ENCODE measurements at places on chromosomes 4 and X.

- no peak for DNase-seq
Measured at GRCh38 chr4:85968945-85969819, 390.7 kb downstream of the MAPK10 start.

DNA sequence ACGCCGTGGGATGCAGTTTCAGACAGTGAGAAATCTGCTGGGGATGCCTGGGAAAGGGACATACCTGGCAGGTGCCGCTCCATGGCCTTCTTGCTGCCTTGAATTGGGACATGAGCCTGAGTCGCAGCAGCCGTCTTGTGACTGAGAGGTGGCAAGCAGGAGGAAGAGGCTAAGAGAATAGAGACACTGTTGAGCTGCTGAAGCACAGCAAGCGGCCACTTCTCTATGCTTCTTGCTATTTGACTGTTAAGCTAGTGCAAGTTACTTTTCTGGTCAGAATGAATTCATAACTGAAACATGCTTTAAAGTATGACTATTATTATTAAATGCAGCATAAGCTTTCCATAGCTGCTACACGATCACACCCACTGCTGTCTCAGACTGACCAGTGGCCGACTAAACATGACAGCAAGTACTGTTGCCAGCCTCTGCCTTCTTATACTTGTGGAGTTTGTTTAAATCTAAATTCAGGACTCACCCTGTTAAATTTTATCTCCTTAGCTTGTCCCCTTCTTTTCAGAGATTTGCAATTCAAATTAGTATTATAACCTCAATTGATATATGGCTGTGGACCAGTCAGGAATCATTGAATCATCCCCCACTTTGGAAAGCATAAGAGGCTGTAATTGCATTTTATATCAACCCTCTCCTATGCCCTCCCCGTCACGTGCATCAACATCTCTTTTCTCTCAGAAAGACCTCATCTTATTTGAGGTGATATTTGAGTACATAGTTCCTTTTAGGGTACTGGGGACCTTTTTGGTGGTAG lies 24.8 kb upstream of the ACSL1 start:
- DNase-seq: no peak

DNA sequence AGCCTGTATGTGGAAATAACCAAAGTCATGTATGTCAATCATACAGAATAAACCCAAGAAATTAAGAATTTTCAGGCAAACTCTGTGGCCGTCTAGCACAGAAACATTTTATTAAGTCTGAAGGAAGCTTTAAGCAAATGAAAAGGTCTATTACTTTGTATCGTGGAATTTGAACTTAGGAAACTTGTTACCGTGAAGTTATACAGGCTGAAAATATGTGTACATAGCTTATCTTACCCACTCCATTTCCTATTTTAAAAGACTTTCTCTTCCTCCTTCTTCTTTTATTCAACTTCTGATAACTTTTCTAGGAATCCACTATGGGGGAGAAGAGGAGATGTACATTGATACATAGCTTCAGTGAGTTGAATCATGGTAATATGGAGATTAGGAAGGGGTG lies 108.3 kb downstream of the AGTR2 start:
- no peak for DNase-seq

DNA sequence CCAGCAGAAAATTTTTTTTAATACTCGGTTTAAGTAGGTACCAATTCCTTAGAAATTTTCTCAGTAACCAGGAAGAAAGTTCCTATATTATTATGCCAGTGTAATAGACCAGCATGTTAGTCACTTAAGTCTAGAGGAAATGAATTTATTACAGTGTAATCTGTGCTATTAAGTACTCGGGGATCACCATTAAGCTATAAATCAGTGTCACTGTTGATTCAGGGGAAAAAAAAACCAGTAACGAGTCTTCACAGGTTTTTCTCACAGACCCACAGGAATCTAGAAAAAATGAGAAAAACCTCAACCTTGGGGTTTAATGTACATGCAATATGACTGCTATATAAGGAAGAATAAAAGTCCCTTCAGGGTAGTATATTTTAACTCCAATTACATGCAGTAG lies 138.3 kb upstream of the IL1RAPL2 start:
- DNase-seq: no peak

GRCh38 chr4:55808186-55808585 lies 11.4 kb upstream of the EXOC1L start:
- DNase-seq: no peak

- DNase-seq: no peak
Measured at GRCh38 chrX:17579026-17579425, 158.3 kb upstream of the SCML1 start.

All from head of caudate nucleus (tissue), 42 donors.